Epithelial cell of proximal tubule (primary cell): ENCODE measurements at places on chromosomes 16 and 17.

- no peak for DNase-seq
These were observed 7.7 kb downstream of the ZNF207 start for GRCh38 chr17:32357615-32358014.

GRCh38 chr17:59141860-59142259 is 13.1 kb downstream of the SKA2 start:
- no peak for DNase-seq

DNA sequence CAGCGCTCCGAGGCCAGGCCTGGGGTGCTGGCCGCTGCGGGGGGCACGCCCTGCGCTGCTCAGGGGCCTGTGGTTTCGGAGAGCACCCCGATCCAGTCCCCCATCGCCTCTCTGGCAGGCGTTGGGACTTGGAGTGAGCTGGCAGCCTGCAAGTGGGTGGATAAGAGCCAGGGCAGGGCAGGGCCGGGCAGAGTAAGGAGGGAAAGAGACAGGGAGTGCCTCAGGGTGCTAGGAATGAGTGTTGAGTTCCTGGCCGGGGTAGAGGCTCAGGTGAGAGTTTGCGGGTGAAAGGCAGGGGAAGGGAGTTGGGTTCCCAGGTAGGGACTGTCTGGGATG is 1.3 kb downstream of the CDH13 start:
- no peak for DNase-seq

- no peak for DNase-seq
These were observed 138.2 kb downstream of the CMIP start for GRCh38 chr16:81582655-81583441.

DNA sequence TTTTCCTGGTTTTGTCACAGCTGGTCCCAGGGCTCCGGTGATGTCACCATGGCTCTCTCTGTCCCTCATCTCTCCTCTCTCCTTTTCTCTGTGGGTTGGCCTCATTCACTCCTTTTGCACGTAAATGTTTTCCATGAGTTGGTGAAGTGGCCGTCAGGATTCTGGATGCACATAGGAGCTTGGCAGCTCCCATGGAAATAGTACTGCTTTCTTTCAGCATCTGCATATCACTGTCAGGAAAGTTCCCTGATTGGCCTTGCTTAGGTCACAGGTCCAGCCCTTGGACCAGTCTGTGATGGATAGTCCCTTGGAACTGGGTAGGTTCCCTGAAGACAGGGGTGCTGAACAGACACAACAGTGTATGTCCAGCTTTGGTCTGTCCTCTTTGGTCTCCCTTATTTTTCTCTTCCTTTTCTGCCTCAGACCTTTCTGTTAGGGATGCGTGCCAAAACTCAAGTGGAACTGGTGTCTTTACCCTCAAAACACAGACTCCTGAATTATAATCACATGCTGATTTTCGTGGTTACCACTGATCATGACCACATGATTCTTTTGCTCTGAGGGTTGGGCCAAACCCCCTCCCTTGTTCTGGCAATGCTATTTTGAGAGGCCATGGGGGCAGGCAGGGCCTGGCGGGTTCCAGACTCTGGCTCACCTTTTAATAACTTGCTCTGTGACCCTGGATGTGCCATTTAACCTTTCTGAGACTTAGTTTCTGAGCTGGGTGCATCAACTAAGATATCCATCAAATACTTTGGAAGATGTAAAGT is 99.0 kb downstream of the MSI2 start:
- DNase-seq = no peak

GRCh38 chr17:75820094-75821080 is 23.8 kb downstream of the UNC13D start:
- no peak for DNase-seq

DNA sequence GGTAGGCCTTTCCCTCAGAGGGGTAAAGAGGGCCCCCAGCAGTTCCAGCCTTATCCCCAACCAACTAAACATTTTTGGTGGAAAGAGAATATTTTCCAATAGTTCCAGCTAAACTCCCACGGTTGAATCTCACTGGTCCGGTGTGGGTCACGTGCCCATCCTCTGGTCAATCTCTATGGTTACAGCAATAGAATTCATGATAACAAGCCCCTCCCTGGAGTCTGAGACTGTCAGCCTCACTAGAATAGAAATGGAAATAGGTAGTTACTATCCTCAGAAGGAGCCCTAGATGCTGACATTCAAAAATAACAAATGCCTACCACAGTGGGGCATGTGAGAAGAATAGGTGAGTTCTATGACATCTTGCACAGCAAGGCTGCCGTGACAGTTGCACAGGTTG is 37.5 kb upstream of the LITAF start:
- DNase-seq = no peak

- DNase-seq = no peak
These were observed 377.2 kb downstream of the WWOX start for GRCh38 chr16:78476615-78477014.

DNA sequence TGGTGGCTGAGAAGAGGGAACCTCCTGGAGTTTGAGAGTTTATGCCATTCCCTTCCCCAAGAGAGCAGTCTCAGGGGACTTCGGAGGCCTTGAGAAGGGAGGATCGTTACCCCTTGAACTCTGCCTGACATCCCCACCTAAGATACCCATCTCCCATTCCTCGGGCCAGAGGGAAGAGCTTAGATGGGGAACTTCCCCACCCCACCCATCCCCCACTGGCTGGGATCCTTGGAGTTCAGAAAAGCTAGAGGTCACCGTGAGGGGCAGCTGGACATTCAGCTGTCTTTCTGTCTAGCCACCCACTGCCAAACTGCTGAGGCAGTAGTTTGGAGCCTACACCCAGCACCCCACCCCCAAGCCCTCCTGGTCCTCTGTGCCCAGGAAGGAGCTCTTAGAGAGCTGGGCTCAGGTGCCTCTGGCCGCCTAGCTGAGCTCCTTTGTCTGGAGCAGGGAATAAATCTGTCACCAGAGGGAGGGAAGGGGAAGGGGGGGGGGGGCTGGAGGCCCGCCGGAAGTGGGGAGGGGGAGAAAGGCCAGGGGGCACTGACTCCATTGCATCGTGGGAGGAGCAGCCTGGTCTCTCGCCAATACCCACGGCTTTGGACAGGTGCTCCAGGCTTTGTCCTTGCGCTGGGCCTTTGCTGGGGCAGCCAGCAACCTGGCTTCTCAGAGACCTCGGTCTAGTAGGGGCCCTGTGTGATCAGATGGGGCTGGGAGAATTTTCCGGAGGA is 1.0 kb downstream of the HSD11B2 start:
- DNase-seq = no peak

- no peak for DNase-seq
These were observed 207.7 kb downstream of the LAT start for GRCh38 chr16:29192329-29193247.

DNA sequence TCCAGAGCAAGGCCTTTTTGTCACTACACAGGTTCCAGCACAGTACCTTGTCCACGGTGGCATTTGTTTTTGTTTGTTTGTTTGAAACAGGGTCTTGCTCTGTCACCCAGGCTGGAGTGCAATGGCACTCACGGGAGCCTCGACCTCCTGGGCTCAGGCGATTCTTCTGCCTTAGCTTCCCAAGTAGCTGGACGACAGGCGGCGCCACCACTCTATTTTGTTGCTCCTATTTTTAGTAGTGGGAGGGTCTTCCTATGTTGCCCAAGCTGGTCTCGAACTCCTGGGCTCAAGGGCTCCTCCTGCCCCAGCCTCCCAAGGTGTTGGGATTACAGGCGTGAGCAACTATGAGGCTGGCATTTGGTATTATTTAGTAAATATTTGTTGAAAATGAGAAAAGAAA is 10.3 kb downstream of the MRC2 start:
- DNase-seq = no peak

- DNase-seq = no peak
These were observed 72.0 kb upstream of the MAF start for GRCh38 chr16:79672524-79672923.

- no peak for DNase-seq
These were observed 105.1 kb downstream of the CHD9 start for GRCh38 chr16:53159781-53160436.

DNA sequence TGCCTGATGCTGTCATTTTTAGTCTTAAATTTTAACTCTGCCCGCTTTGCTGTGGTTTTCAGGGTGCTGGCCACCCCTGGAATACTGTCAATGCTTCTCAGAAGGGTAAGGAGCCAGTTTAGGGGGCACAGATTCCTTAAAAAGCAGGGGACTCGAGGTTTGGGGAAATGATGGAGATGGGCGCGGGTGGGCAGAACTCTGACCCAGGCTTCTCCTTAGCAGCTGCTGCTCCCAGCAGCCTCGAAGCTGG is 23.7 kb downstream of the STAT5A start:
- no peak for DNase-seq

DNA sequence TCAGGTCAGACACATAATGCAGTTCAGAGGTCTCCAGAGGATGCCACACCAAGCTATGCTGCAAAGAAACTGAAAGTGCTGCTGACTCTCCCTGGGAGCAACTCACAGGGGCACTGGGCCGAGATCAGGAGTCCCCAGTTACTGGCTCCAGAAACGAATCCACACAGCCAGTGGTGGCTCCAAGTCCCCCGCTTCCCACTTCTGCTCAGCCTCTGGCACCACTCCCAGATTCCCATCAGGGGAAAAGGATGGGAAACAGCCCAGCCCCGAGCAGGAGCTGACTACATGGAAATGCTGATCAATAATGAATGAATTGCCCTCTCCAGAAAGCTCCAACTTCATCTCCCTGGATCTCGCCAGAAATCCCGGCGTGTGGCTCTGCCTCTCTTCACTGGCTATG is 62.3 kb upstream of the CDH5 start:
- DNase-seq = no peak

- no peak for DNase-seq
These were observed 5.6 kb upstream of the EVPL start for GRCh38 chr17:76032780-76033108.

DNA sequence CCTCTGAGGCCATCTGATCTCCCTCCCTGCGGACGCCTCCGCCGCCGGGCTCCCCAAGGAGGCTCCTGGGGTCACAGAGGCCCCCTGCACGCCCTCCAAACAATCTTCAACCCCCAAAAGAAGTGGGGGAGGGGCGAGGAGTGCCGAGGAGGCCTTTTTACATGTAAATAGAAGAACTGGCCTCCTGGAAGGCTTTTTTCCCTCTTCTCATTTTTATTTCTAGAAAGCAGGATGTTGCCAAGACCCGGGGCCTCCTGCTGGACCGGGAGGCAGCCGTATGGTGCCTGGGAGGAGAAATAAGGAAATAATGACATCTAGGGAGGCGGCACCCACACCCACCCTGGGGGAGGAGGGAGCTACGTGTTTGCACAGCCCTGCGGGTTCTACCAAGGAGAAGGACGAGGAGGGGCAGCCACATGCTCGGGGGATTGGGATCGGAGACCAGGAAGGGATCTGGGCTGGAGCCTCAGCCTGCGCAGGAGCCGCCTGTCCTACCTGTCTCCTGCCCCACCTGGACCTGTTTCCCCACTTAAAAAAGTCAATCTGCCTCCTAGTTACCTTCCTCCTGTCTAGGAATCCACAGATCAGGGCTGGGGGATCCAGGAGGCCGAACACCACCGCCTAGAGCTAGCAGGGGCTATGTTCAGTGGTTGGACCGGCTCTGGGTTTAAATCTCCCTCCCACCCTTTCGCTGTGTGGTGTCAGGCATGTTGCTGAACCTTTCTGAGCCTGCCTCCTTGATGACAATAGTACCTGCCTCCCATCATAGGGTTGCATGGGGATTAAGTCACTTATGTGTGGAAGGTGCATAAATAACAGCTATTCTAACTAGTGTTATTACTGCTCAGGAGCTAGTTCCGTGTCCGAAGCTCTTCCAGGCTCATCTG is 175.7 kb upstream of the GSE1 start:
- no peak for DNase-seq

GRCh38 chr17:43891851-43892646 is 15.3 kb downstream of the MPP2 start:
- DNase-seq = no peak

DNA sequence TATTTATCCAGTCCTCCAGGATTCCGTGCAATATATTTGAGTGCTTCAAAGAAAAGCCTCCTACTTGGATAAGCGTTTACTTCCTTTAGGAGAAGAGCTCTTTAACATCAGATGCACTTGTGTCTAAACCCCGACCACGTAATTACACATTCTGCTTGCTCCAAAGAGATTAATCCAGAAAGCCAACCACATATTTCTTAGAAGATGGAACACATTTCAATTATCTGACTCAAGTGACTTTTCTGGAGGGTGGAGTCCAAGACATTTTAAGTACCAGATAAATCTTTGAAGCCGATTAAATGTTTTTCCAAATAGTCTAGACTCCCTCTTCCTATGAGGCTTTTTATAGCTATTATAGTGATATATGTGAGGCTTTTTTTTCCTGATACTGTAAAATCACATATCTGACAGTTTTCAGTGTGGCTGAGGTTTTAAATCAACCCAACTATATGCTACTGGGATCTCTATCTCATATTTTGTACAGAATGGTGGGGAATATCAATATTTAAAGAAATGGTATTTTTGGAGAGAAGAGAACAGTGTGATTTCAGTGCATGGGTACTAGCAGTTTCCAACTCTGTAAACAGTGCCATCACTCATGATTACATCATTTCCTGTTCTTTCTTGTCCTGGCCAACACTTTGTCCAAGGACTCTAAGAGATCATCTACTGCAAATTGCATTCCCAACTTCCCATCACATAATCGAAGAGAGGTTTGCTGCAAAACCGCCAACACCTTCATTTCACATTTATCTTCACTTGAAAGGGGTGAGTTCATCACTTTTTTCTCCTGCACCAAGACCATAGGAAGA is 192.4 kb upstream of the HSBP1 start:
- no peak for DNase-seq

GRCh38 chr16:6193718-6194117 is 1096.1 kb upstream of the EEF2KMT start:
- DNase-seq = peak; percentile 4

- DNase-seq = no peak
These were observed 42.3 kb upstream of the BCAR1 start for GRCh38 chr16:75293772-75294171.

DNA sequence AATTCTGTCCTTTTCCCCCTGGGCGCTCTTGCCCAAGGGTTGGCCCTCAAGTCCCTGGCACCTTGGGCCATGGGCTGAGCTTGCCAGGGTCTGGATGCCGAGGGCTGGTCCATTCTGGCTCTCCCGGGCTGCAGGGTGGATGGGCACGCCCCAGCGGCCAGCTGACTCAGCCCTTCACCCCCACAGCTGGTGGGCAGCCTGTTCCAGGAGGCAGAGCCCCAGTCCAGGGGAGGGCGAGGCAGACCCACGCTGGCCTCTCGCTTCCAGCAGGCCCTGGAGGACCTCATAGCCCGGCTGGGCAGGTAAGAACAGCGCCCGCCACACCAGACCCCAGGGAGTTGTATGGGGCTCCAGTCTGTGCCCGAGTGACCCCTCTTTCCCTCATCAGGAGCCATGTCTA is 15.0 kb downstream of the MYO15B start:
- no peak for DNase-seq

- no peak for DNase-seq
These were observed 190.4 kb downstream of the USP22 start for GRCh38 chr17:20852239-20852989.

GRCh38 chr16:79599837-79600637 is 500 bp downstream of the MAF start:
- no peak for DNase-seq

- DNase-seq = no peak
These were observed 7.5 kb downstream of the CFAP97D1 start for GRCh38 chr17:43787728-43788127.

GRCh38 chr16:2776500-2777139 is 460 bp downstream of the ELOB start:
- no peak for DNase-seq
